Stimulated activated CD8-positive, alpha-beta memory T cell treated with anti-CD3 and anti-CD28 coated beads, Interleukin-15, amount 100 ng/mL, for 48 hours (primary cell): ENCODE measurements at places on chromosomes 12 and 14.

DNA sequence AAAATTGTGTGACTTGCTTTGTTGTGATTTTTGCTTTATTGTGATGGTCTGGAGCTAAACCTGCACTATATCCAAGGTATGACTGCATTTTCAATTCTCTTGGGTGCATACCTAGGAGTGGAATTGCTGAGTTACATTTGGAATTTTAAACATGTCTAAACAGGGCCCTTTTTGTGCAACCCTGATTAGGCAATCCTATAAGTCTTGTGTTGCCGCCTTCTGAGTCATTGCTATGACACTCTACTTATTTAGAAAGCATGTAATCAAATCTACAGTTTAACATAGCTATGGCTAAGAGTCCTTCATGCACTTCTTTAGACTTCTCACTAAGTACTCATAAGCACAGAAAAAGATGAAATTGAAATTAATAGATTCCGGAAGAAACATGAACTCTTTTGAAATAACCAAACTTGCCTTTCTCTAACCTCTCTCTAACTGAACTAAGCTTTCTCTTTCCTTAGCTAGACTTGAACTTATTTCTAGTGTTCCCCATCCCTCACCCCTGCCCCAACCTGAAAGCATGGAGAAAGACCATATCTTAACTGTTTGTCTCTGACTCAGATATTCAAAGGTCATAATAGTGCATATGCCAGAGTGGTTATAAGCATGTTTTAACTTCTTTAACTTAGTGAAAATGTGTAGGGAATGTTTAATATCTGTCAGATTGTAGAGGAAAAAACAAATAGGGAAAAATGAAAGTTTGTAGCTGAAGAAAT is 203.0 kb downstream of the SNAPC1 start:
- DNase-seq = no peak

DNA sequence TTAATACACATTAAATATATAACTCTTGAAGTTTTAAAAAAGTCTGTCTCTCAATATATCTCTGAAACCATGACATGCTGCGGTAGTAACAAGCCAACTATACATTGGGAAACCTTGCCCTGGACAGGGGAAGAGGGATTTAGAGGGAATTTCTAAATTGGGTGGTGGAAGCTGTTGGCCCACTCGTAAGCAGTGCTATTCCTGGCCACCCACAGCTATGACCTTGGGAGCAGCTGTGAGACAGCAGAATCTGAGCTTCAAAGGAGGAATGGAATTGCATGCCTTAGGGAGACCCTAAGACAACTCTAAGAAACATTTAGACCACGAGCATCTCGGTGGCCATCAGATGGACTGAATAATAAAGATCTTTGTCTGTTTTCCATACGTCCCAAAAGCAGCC is 15.8 kb upstream of the GCH1 start:
- DNase-seq = no peak

DNA sequence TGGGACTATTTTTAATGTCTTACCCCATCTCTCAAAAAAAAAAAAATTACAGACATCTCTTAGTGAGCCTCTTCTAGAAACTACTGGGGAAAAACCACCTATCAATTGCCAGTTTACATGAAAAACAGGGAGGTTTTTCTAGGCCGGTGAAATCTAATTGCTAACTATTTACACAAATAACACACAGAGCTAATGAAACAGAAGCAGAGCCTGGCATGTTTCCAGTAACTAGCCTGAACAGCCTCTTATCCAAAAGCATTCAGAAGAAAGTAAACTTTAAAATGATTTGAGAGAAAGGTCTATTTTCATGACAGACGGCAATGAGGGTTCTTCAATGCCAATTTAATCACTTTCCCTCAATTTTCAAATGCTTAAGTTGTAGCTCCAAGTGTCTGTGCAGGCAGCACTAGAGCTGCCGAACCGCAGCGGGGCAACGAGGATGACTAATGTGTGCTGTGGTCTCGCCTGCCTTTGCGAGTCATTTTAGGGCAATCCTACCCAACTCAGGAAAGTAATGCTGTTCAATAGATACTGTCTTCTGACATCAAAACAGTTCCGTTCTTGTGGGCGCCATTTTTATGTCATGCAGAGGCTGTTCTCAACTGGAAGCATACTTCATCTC is 84.6 kb downstream of the SETD3 start:
- DNase-seq = peak; percentile 48

GRCh38 chr14:74459289-74459946 is 33.4 kb upstream of the SYNDIG1L start:
- peak; percentile 5 for DNase-seq

DNA sequence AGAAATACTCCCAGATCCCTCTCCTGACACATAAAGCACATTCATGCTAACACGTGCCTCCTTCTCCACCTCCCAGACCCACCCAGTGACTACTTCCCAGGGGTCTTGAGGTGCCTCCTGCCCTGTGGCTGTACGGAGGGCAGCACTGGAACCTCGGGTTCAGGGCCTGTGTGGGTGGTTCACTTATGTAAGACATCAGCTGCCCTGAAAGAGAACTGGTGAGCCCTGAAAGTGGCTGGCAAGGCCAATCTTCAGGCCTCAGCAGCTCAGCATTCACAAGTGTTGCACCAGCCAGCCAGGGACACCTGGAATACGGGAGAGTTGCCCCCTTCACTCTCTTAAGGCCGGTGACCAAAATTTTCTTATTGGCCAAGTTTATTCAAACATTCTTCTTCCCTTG is 38.9 kb upstream of the NTF3 start:
- no peak for DNase-seq

GRCh38 chr12:21725731-21726130 is 48.8 kb downstream of the KCNJ8 start:
- no peak for DNase-seq

DNA sequence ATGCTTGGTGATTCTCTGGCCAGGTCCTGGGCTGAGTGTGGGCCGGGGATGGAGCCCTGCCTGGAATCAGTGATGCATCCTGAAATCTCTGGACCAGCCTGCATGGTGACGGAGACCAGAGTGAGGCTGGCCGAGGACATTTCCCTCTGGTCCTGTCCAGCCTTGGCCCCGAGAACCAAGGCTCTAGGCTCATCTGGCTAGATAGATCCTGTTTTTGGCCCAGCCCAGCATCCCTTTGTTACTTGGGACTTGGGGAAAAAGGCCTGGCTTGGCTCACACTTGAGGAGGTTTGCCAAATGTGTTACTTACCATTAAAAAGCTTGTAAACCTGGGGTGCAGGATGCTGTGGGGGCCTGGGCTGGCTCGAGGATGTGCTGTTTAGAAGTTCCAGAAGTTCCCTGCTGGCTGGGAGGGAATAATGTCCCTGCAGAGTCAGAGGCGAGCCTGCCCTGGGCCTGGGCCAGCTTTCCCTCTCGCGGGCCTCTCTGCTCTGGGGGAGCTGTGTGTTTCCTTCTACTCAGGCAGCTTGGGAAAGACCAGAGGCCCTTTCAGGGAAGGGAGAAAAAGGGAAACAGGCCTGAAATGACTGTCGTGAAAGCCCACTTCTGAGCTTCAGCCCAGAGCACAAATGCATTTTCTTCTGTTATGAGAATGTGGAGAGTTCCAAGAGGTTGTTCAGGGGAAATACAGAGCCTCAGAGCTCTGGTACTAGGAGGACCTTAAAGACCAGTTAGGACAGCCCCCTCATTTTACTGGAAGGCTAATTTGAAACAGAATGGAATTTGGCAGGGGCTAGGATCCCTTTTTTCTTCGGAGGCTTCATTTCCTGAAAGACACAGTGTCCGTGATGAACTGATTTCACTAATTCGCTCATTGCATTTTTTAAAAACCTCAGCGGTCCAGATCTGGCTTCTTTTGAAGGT is 47.2 kb upstream of the CTDSP2 start:
- no peak for DNase-seq

DNA sequence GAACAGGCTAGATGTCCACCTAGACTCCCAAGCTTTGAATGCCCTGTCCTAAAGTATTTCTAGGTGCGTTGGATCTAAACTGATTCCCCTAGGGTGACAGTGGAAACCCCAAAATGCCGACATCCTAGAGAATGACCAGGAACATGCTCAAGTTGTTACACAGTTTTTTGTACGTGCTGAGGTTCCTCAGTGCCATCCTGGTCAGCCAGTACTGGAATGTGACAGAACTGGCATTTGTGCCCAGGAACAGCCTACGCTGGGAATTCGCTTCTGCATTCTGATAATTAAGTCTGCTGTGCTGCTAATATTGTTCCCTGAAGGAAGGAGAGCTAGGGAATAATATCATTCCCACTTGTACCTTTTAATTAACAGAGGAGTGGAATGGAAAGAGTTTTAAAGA is 40.3 kb downstream of the BORCS5 start:
- no peak for DNase-seq

DNA sequence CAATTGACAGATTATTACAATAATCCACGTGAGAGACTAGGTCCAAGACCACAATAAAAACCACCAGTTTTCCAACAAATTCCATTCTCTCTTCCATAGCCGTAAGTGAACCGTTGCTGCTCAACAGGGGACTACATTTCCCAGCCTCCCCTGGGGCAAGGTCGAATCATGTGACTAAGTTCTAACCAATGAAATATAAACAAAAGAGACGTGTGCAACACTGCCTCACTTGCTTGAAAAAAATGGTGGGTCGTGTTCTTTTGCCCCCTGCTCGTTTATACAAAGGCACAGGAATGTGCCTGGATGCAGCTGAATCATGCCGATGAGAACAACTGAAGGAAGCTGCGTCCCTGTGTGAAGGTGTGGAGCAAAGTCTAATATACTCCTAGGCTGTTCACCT is 51.1 kb downstream of the HSPB8 start:
- no peak for DNase-seq

DNA sequence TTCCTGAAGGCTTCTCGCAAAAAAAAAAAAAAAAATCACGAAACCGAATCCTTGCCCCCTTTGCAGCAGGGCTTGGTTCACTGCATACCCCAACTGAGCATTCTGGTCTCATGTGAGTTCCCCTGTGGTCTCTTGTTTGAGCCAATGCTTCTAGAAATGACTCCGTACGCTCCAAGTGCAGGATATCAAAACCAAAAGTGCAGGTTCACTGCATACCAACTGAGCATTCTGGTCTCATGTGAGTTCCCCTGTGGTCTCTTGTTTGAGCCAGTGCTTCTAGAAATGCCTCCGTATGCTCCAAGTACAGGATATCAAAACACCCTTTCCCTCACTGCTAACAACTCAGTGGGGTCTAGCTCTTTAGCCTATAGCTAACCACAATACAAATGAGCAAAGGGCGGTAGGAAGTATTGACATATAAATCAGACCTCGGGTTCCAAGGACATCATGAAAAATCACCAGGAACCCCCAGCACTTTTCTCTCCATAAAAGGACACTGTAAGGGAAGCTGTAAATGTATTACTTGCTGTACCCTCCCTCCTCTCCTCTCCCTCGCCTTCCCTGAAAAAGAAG is 206.3 kb upstream of the NOS1 start:
- DNase-seq = no peak

DNA sequence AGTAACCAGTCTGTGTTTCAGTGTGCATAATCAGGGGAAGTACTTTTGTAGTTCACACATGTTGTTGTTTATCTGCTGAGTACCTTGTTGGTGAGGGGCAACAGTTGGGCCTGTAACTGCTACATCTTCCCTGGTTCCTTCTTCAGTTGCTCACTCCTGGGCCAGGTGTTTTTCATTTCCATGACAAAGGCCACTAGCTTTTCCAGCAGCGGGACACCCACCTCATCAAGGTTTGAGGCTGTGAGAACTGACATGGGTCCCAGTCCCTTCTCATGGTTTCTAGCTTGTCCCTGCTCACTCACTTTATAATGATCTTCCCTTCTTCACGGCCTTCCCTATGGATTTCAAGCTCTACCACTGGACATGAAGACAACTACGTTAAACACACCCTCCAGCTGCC is 1.5 kb upstream of the NOXRED1 start:
- DNase-seq = no peak

- DNase-seq = no peak
Measured at GRCh38 chr14:93331002-93331727, 1.7 kb downstream of the BTBD7 start.

DNA sequence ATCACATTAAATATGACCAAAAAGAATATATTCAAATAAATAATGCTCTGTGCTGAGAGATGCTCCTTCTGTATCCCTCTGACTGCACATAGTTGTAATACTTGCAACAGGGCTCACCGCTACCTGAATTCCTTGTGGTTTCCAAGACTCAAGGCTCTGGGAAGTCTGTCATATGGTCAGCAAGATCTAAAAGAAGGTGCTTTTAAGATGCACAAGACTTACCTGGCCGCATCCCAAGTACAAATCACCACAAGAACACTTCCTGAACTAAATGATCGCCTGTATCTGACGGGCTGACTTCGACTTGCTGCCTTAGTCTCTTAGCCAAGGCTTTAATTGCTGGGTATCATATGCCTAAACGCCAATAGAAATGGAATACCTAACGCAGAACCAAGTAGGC is 67.2 kb downstream of the HECTD4 start:
- no peak for DNase-seq

- no peak for DNase-seq
Measured at GRCh38 chr14:41663473-41663850, 56.8 kb downstream of the LRFN5 start.

DNA sequence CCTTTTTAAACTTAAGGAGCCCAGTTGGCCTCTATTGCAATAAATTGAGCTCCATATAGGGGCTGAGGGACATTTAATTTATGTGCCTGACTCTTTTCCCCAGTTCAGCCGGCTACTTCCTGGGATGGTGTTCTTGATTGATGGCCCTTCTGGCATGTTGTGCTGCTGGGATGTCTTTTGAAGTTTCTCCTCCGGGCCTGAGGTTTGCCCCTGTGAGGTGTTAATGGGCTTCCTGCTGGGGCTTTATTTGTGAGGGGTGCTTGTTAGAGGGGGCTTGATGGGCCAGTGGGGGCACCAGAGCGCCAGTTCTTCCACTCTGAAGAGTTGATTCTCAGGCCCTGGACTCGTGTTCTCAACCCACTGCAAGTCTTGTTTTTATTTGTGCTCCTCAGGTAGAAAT is 69.6 kb downstream of the CHST11 start:
- no peak for DNase-seq

DNA sequence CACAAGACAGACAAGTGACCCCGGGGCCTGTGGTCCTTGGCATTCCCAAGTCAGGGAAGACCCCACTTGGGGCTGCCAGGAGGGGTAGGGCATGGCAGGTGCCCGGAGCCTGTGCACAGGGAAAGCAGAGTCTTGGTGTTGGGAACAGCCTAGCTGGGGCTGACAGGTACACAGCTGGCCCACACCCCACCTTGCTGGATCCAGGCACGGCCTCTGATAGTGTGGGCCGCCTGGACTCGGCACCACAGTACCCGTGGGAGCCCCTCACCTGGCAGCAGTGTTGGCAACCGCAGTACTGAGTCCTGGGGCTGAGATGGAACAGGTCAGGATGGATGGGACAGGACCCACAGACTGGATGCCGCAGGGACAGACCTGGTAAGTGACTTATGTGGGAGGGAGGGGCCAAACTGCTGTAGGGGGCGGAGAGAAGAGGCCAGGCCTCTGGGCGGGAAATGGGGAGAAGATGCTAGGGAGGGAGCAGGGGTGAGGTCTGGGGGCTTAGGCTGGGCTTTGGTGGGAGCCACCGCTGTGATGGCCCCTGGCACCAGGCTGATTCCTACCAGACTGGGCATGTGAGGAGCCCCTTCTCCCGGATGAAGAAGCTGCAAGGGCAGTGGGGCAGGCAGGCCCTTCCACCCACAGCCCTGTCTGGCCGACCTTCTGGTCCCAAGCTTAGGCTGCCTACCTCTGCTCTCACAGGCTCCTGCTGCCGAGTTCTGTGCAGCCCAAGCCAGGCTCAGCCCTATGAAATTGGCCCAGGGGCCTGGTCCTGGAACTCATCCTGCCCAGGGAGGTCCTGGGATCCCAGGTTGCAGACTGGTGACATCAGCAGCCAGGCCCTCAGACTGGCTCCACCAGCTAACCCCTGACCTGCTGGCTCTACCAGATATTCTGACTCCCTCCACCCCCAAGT is at the start of gene TGM1:
Gene TGM1, minus strand, starts transcription at position 357 of the 913 bp plus-strand sequence. CDS start 825 bp downstream, outside the sequence.
- no peak for DNase-seq
